ENCODE measurements at places on chromosomes 13 and 19.

- DNase-seq: no peak
These were observed 7.4 kb downstream of the DHRS12 start for GRCh38 chr13:51796546-51796945.

DNA sequence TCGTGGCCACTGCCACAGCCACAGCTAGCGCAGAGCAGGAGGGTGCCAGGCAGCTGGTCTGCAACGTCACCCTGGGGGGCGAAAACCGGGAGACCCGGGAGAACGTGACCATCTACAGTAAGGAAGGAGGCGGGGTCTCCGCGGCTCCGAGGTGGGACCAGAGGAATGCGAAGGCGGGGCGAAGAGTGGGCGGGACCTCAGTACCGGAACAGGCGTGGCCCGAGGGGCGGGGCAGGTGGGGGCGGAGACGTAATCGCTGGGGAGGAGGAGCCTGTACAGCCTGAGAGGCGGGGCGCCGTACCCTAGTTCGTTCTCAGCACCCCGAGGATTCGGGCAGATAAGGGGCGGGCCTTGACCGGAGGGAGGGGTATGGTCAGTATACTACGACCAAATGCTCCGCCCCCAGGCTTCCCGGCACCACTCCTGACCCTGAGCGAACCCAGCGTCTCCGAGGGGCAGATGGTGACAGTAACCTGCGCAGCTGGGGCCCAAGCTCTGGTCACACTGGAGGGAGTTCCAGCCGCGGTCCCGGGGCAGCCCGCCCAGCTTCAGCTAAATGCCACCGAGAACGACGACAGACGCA, 2.5 kb downstream of the ICAM5 start:
- DNase-seq: peak; percentile 60

DNA sequence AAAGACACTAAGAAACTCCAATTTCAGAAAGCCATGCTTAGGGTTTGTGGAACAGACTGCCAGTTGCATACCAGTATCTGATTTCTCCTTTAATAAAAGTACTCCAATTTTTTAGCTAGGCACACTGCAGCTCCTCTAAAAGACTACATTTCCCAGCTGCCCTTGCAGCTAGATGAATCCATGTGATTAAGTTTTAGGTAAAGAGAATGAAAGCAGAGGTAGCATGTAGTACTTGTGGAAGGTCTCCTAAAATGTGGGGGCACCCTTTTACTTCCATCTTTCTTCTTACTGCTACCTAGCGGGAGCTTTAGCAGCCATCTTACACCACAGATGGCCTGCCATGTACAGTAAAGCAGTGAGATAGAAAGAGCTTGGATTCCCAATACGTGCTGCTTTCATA, 33.0 kb upstream of the TSC22D1 start:
- no peak for DNase-seq

DNA sequence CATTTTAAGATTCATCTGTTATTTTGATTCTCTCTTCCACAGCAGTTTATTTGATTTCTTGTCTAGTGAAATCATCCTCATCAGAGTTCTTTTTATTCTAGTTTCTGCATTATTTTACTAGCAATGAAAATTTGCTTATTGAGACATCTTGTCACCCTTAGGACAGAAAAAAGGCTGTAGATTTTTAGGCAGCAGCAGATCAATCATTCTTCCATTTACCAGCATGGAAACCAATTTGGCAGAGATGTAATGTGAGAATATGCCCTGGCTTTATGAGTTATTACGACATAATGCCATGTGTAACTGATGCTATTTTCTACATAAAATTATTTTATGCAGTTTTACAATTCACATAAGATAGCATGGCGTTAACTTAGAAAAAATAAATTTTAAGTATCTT, 688.6 kb upstream of the SLC10A2 start:
- no peak for DNase-seq

- no peak for DNase-seq
These were observed 284.8 kb downstream of the RBM26 start for GRCh38 chr13:79121286-79121685.

Measured in fibroblast of gingiva (primary cell).